Activated T-cell treated with anti-CD3 and anti-CD28 coated beads for 1 hour (primary cell): ENCODE measurements at places on chromosomes 2 and 18.

GRCh38 chr2:173678186-173678585 is 287.0 kb downstream of the SP3 start:
- DNase-seq, result no peak

DNA sequence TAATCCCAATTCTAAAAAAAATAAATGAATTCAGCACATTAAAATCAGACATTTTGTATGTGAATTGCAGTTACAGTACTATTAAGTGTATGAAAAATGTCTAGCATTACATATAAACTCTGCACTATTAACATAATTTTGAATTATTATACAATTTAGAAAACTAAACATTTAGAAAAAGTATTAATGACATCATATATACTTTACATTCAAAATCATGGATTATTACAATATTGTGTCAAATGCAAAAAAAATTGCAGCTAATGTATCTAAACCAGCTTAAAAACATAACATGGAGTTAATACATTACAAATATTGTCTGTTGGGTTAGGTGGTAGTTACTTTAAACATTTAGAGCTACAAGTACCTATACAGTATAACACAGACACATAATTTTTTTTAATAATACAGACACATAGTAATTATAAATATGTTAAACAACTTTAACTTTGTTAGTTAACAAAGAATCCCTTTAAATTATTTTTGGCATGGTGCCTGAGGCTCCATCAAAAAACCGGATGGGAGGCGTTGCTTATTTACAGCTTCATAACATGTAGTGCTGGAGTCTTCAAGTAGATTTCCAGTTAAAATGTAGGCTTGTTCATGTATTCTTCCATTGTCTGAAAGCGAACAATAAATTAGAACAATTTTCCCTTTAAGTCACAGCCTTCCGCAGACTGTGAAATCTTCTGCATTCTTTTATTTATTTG is 79.1 kb downstream of the AP1S3 start:
- no peak for DNase-seq

DNA sequence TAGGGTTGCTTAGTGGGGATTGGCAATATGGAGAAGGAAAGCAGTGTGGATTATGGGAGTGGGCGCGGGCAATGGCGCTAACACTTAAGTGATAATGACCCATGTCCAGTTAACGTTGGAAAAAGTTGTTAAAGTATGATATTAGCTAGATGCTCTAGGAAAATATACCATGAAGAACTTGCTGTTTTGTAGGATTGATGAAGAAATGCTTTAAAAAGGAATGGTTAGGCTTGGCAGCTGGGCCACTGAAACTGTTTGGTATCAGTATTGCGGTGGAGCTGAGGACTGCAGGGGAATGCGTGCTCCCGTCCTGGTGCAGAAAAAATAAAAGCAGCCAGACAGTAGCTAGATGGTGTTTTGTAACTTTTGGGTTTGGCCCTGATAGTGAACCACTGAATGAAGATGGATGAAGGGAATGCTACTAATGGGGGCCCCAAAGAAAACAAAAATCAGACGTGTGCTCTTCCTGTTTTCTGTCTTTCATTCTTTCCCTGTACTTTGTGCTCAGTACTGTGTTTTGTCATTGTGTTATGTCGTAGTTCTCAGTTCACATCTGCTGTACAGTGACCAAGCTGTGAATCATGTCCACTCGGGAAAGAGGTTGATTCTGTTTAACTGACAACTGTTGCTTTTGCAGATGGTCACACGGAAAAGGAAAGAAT is 999 bp downstream of the INSIG2 start:
- no peak for DNase-seq

DNA sequence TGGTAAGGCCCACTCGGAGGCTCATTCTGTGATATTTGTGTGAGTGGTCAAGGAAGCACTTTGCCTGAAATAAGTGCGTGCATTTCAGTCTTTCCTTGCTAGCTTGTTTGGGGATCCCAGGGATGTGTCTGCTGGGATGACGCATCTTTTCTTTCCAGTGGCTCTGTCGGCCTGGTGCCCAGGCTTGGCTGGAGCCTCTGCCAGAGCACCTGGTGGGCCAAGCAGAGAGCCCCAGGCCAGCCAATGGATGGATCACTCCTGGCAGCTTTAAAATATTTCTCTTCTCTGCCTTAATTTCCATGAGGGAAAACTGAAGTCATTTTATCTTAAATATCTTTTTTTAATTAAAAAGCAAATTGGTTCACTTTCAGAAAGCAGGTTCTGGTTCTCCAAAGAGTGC is 501.8 kb upstream of the HS6ST1 start:
- DNase-seq, result no peak

GRCh38 chr18:79884963-79885728 is 66.3 kb downstream of the SLC66A2 start:
- DNase-seq, result no peak

DNA sequence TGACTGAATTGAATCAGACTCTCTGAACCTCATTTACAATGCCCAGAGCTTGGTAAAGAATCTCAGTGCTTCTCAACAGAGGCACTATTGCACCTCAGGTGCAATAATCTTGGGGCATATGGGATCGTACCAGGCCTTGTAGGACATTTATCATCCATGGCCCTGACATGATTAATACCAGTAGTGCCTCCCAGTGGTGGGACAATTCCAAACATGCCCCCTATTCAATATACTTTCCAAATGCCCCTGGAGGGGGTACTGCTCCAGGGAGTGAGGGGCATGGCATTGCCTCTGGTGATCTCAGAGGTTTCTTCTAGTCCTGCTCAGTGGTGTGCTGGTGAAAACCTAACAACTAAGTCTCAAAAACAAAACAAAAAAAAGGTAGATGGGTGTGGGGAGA is 174.9 kb upstream of the SMAD2 start:
- DNase-seq, result no peak

DNA sequence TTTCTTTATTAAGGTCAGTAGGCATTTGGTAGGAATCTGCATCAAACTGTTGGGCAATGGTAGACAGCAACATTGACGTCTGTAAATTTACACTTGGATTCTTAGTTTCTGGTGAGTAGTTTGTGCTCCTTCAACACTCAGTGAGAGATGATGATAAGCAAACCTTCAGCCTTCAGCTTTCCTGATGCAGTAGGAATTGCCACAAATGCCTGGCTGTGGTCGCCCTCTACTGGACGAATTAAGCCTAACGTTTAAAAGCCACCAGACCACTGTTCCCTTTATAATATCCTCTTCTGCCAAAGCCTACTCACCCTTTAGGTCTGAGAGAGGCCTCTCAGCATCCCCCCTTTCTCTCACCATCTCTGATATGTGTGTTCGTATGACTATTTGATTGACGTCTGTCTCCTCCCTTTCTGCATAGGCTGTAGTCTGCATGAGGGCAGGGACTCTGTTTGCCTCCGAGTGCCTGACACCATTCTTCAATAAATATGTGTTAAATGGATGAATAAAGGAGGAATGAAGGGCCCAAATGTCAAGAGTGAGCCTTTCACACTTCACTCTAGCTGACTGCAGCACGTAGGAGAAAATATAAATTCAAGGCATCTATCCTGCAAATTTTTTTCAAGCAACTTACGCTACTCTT is 47.0 kb upstream of the PLEKHM3 start:
- peak; percentile 34 for DNase-seq

DNA sequence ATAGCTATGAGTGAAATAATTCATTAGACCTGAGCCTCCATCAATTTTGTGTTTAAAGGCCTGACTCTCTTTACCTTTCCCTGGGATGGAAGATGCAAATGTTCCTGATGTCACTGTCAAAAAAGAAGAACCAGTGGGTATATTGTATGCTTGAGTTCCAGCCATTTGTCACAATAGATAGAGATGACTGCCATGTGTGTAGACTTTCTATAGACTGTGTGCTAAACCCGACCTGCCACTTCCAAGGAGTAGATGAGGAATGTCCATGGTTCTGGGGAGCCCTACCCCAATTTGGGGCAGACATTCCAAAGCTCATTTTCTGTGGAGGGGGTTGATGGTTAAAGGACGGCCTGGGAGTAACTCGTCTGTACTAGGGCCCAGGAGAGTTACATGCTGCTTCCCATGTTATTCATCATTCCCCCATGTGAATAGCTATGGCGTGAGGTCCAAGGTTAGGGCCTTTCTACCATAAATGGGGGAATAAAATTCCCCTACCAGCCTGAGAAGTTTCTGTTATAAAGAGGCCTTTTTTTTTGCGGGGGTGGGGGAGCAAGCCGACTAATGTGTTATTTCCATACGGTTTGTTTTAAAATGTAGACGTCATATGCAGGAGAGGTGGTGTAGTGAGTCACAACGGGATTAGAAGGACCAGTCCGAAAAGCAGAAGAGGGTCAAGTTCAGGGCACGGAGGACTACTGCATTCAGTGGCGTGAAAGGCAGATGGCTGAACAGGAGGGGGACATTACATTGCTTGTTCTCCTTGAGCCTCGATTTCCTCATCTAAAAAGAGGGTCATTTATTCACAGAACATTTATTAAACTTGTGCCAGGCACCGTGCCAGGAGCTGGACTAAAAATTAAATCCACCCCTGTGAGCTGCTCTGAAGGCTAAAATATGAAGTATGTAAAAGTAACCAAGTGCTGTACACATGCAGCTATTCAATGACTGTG is 24.0 kb downstream of the IL1B start:
- no peak for DNase-seq

DNA sequence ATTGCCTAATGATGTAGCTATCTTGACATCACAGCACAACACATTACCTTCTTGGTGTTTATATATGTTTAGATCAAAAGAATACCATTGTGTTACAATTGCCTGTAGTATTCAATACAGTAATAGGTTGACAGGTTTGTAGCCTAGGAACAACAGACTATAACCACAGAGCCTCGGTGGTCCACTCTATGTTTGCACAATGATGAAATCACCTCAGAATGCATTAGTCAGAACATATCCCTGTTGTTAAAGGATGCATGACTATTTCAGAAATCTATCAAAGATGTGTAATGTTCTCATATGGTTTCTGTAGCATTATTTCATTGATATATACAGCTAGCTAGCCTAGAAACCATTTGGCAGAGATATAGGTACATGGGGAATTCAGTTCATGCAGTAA is 8.9 kb downstream of the METTL5 start:
- no peak for DNase-seq

DNA sequence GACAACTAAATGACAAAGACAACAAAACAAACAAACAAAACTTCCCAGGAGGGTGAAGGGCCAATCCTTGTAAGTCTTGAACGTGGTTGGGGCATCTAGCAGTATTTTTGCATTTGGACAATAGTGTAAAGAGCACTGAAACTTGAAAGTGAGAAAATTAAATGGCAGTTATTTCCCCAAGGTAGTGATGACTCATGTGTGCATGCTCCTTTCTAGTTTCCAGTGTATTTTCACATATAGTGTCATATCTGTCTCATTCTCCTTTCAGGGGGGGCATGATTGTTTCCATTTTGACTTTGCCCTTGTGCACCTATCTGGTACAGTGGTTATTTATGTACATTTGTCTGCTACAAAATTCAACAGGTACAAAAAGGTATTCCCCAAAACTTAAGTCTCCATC is 39.5 kb downstream of the CERS6 start:
- no peak for DNase-seq

GRCh38 chr2:98293931-98294687 is 52.1 kb upstream of the CNGA3 start:
- DNase-seq, result no peak

DNA sequence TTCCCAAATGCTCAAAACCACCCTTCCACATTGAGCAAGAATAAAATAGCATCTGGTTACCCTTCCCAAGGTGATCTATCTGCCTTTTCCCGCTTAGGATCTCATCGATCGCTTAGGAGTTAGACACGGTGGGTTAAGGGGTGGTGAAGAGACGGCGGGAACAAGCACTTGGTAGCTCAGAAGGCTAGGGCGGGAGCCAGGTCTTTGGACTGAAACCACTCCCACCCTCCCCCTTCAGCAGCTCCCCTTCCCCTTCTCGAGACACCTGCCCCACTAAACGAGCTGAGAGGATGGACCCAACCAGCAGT is 513 bp downstream of the THOC1 start:
- no peak for DNase-seq

GRCh38 chr2:200406379-200406778 is 99.9 kb downstream of the SPATS2L start:
- no peak for DNase-seq

DNA sequence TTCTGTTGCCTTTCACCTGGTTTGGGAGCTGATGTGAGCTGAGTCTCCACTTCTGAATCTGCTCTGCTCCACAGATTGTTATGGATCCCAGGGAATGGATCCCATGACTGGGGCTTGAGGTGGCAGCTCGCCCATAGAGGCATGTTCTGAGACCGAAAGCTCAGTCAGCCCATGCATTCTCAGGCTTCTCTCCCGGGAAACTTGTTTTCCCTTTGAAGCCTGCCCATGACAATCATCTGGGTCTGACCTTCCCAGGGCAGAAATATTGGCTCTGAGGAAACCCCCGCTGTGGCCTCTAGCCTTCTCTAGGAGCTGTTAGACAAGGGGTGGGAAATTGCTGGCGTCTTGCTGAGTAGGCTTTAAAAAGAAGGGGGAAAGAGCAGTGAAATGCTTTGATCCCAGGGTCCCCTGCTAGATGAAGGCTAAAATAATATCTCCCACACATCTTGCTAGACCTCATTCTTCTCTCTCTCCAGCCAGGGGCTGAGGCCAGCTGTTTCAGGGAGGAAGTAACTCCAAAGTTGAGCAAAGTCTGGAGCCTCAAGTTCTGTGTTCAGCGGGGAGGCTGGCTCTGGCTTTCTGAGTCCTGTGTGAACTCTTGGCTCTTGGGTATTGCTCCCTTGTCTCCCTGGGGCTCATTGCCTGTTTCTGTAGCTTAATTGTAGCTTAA is 2.0 kb downstream of the VAMP8 start:
- no peak for DNase-seq

DNA sequence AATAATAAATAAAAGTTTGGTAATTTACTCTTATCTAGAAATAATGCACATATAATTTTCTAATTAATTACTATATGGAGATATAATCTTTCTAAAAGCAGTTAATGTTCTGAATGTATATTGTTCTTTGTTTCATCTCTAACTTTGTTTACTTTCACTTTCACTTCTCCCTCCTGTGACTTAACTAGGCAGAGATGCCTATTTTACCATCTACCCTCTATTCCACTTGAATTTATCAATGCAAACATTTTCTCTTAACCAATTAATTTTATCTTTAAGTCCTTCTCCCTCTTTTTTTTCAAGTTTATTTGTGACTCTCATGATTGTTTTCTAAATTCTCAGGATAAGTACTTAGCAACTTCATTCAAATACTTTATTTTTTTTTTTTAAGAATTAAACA is 55.1 kb upstream of the IL1RL1 start:
- no peak for DNase-seq

DNA sequence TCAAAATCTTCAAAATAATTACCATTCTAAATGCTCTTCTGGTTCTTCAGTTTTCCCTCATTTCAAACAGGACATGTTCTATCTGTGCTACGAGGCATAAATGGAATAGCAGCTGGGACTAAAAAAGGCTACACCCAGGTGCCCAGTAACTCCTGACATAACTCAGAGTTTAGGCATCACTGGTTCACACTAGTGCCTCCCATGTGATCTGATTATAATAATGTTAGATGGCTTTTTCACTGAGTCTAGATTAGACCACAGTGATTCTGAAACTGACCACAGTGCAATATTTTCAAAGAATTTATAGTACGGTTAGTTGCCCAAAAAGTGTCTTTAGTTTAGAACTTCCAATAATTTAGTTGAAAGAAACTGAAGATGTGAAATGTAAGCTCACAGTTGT is 123.3 kb downstream of the CCBE1 start:
- no peak for DNase-seq

GRCh38 chr2:219419331-219420197 is 1.4 kb downstream of the DES start:
- no peak for DNase-seq
